AG08396 (cell line): ENCODE measurements at places on chromosomes 6 and 20.

DNA sequence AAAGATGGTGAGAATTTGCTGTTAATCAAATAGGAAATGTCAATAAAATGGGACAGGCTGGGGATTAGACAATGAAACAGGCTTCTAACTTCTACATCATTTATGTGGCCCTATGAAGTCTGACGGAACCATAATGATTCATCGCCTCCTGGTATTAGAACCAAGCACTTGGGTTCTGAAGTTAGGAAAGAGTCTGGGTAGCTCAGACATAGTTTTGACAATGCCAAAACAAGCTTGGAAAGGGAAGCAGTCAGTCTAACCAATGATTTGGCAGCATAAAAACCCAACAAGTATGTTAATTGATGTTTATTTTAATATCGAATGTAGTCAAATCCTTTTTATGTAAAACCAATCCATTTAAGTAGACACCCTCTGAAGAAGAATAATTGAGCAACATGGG, 160.8 kb upstream of the RSPO3 start:
- DNase-seq = no peak

GRCh38 chr6:160036790-160037206, 67.9 kb downstream of the IGF2R start:
- peak; percentile 69 for DNase-seq

DNA sequence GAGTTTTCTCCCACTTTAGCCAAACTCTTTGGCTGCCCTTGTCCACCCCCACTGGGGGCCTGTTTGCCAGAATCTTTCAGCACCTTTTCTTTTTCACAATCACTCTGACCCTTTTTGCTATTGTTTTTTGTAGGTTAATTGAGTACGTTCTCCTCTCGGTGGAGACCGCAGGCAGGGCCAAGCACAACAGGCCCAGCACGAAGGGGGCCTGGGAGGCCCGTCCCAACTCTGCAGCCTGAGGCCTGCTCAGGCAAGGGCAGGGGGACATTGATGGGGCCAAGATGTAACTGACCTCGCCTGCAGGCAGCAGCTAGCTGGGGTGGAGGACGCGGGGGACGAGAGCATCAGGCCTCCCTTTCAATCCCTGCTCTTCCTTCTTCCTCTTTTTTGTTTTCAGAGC, 47.7 kb downstream of the SLC2A10 start:
- no peak for DNase-seq

DNA sequence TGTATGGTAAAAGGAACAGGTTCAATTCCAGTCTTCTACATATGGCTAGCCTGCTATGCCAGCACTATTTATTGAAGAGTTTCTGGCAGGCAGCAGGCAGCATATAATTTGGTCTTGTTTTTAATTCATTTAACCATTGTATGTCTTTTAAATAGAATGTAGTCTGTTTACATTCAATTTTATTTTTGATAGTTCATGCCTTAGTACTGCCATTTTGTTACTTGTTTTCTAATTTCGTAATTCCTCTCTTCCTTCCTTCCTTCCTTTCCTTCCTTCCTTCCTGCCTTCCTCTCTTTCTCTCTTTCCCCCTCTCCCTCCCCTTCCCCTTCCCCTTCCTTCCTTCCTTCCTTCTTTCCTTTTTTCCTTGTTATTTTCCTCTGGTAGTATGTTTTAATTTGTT, 17.6 kb upstream of the OR2J2 start:
- no peak for DNase-seq

GRCh38 chr6:131778169-131778568, 29.7 kb upstream of the ENPP1 start:
- DNase-seq = no peak

DNA sequence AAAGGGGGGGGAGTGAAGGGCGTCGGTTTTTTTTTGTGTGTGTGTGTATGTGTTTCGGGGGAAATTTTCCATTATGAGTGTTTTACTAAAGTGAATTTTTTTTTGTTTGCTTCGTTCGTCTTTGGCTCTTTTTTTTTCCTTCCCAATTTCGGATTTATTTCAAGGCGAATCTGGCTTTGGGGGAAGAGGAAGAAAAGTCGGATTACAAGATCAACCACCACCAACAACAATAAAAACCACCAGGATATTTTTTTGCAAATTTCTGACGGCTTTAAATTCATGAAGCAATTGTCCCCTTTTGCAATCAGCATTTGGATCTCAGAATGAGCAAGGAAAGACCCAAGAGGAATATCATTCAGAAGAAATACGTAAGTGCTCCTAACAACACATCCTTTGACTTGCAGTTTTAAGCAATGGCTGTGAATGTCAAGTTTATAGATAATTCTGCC, 372 bp downstream of the JARID2 start:
- DNase-seq = no peak

DNA sequence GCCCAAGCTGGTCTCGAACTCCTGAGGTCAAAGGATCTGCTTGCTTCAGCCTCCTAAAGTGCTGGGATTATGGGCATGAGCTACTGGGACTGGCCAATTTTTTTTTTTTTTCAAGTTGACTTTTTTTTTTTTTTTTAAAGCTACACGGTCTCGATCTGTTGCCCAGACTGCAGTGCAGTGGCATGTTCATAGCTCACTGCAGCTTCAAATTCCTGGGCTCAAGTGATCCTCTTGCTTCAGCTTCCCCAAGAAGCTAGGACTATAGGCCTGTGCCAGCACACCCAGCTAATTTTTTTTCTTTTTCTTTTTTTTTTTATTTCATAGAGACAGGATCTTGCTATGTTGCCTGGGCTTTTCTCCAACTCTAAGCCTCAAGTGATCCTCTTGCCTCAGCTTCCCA, 59.5 kb downstream of the NCOA3 start:
- no peak for DNase-seq

DNA sequence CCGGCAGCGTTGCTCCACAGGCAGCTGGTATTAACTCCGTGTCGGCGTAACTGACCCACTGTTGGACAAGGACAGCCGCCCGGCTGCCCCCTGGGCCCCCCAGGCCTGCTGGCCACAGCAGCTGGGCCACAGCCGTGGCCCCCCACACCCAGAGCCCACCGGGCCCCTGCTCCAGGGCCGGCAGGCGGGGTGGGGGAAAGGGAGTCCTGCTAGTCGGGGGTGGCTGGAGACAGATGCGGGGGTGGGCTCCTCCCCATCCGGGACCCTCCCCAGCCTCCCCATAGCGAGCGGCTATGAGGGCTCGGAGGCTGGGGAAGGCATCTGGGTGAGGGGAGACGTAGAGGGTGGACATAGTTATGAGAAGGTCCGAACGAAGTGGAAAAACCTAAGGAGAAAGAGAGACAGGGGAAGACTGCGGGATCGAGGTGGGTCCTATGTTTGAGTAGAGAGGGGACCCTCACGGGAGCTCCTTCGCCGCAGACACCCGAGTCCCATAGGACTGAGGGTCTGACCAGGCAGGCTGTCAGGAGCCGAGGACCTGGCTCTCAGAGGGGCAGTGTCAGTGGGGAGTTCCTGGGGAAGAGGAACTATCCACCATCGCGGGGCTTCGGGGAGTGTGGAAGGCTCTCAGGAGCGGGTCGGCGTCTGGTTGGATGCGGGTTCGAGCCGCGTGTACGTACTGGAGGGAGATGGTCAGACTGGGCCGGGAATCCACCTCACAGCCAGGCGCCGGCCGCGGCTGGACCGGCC, 511 bp downstream of the VARS1 start:
- DNase-seq = peak; percentile 77

DNA sequence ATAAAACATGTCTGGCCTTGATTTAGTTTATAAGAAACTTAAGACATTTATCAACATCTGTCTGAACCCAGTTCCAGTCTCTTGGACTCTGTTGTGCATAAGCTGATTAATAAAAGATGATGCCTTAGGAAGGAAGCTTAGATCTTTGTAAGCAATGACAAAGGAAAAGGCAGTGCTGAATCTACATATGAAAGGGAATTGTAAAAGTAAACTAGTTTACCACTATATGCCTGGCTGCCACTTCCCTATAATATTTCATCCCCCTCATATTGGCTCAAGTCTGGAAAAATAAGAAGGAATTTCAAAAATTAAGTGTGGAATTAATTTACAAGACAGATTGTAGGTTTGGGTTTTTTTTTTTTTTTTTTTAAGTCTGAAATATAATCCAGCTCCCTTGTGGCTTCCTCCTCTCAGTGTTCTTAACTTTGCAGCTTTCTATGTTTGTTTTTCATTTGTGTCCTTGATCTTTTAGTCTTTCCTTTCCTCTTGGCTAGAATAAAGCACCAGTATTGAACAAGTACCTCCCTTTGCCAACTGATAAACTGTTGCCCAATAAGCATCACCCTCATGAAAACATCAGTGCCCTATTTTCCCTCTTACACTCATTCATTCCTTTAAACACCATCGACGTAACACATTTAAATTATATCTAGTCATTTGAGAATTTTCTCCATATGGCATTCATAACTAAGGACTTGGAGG, 146.7 kb upstream of the TBX18 start:
- DNase-seq = no peak

DNA sequence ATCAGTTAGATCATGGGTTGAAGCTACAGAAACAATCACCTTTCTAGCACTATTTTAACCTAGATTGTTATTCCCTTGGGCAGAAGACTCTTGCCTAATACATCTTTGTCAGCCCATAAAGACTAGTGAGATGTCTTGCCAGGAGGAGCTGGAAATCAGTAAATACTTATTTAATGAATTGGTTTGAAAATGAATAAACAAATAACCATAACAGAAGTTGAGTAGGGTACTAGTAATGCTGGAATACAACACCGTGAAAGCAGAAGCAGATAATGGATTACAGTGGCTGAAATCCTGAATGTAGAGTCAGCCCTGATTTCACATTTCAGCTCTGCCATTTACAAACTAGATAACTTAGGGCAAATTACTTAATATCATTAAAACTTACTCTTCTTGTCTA, 236.1 kb downstream of the PACRG start:
- DNase-seq = no peak

GRCh38 chr6:135179372-135179771, 1.7 kb upstream of the MYB start:
- no peak for DNase-seq

- DNase-seq = peak; percentile 64
Measured at GRCh38 chr6:111985202-111985731, 68.6 kb upstream of the CCN6 start.

DNA sequence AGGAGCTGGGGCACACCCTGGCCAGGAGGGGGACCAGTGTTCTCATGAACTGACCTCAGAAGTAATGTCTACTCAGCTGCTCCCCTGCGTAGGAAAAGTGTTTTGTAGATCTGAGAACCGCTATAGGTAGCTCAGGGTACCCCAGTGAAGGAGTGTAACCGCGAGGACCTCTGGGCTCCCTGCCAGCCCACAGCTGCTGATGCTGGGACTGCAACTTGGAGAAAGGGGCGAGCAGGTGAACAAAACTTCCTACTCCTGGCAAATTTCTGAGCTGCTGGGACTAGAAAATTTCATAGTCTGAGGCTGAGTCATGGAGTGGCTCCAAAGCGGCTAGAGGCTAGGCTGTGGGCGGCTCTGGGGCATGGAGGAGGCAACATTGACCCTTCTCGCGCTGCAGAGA, 51.9 kb downstream of the PYGB start:
- peak; percentile 48 for DNase-seq

DNA sequence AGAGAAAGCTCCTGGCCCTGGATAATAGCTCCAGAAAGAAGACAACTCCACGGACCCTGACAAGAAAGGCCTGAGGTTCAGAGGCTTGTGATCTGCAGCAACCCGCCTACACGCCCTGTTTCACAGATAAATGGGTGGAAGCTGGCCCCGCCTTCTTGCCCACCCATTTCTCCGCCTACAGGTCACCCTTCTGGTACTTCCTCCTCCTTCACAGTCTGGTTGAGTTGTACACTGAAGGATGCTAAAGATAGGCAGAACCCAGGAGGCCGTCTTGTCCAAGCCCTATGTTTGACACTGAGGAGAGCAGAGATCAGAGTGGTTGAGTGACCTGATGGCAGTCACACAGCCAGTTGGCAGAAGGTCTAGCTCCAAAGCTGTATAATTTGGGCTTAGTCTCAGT, 34.2 kb upstream of the MDGA1 start:
- no peak for DNase-seq

GRCh38 chr6:148451690-148452089, 109.1 kb downstream of the SASH1 start:
- DNase-seq = no peak

- no peak for DNase-seq
Measured at GRCh38 chr6:26554697-26555504, 16.7 kb downstream of the HMGN4 start.

DNA sequence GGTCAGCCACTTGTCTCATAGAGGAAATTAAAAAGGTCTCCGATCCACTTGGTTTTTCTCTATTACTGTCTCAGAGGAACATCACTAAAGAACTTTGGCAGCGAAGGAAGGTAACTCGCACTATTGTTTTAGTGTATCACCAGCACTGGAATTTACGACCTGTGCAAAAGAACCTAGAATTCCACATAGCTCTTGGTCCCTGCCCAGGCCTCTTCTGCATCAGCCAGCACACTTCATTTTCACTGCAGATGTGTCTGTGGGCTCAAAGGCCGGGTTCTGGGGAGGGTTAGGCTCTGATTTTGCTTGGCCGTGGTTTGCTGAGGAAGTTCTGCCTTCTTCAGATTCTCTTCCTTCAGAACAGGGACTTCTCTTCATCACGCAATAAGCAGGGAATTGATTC, 102.8 kb upstream of the TMEM181 start:
- DNase-seq = no peak

- DNase-seq = no peak
Measured at GRCh38 chr6:46642928-46643751, 9.5 kb downstream of the CYP39A1 start.

DNA sequence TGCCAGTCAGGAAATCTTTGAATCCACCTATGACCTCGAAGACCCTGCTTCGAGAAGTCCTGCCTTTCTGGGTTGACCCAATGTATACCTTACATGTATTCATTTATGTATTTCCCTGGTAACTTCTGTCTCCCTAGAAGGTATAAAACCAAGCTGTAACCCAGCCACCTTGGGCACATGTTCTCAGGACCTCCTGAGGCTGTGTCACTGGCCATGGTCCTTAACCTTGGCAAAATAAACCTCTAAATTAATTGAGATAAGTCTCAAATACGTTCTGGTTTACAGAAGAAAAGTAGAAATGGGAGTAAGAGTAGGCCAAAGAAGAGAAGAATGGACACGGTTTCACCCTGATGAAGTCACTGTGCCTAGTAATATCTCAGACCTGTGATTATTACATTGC, 30.0 kb upstream of the PPP1R3G start:
- DNase-seq = no peak

- DNase-seq = no peak
Measured at GRCh38 chr6:8743170-8743745, 307.9 kb upstream of the SLC35B3 start.

GRCh38 chr6:105988321-105988720, 97.8 kb upstream of the PRDM1 start:
- no peak for DNase-seq

DNA sequence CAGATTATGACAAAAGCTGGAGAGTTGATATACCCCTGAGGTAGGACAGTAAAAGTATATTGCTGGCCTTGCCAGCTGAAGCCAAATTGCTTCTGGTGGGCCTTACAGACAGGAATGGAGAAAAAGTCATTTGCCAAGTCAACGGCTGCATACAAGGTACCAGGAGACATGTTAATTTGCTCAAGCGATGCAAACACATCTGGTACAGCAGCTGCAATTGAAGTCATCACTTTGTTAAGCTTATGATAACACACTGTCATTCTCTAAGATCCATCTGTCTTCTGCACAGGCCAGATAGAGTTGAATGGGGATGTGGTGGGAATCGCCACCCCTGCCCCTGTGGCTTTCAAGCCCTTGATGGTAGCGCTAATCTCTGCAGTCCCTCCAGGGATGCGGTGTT, 40.4 kb upstream of the POPDC3 start:
- no peak for DNase-seq
